ENCODE measurements at places on chromosomes 11 and 22.

DNA sequence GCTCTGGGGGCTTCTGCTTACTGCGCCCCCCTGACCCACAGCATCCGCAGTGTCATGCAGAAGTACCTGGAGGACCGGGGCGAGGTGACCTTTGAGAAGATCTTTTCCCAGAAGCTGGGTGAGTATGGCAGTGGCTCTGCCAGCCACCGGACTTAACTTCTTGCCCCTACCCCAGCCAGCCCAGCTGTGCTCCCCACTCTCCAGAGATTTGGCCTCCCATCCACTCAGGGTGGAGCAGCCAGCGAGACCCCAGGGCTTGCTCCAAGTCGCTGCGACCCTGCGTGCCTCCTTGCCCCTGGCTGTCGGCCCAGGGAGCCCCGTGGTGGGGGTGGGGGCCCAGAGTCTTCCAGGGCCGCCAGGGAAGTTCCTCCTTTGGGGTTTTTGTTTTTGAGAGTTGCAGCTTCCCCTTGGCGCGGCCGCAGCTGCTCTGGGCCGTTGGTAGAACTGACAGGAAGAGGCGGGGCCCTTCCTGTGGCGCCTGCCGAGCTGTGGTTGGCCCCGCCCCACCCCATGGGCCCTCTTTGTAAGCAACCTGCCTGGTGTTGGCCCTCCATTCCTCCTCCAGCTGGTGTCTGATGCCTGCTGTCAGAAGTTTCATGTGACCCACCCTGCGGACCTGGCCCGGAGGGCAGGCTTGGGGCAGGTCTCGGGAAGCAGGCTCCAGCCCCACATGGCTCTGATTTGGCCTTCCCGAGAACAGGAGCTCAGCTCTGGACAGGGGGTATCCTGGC, 11.1 kb downstream of the GRK2 start:
- peak; percentile 28 for DNase-seq

GRCh38 chr11:131987703-131988102, 617.3 kb downstream of the NTM start:
- no peak for DNase-seq

- no peak for DNase-seq
Observed at GRCh38 chr11:114221037-114221436, 75.2 kb upstream of the NNMT start.

GRCh38 chr22:45684169-45684568, 12.5 kb downstream of the ATXN10 start:
- no peak for DNase-seq

- no peak for DNase-seq
Observed at GRCh38 chr11:74412321-74412720, 14.1 kb upstream of the PGM2L1 start.

- DNase-seq = no peak
Observed at GRCh38 chr22:30406400-30406799, 9.6 kb downstream of the SEC14L2 start.

GRCh38 chr11:128956401-128957201, 13.9 kb upstream of the TP53AIP1 start:
- DNase-seq = peak; percentile 69

- no peak for DNase-seq
Observed at GRCh38 chr11:96318850-96319249, 24.1 kb downstream of the MAML2 start.
